Naive B cell (primary cell): ENCODE measurements at places on chromosomes 12 and 14.

DNA sequence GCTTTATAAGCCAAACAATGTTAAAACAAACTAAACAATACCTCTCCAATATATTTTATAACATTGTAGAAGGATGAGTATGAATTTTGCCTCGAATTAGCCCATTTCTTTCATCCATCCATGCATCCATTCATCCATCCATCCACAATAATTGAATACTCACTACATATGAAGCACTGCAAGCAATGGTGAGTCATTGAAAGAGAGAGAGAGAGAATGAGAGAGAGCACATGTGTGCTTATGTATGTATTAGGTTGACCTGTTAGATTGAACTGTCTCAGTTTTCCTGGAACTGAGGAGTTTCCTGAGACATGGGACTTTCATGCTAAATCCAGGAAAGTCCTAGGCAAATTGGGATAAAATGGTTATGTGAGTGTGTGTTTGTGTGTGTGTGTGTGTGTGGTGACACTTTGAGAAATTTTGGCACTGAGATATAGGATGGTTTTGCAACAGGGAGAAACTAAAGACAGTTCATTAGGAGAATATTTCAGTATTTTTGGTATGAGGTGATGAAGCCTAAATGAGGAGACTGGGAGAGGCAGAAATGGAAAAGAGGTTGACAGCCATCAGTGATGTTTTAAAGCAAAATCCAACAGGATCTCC lies 98.4 kb downstream of the C12orf75 start:
- H3K4me3 ChIP-seq, result no peak overlapping the region
- peaks cover 40% of the 10 kb centered on the region for H3K27me3 ChIP-seq
- DNase-seq, result no peak
- no peaks in the 10 kb centered on the region for H3K4me1 ChIP-seq

DNA sequence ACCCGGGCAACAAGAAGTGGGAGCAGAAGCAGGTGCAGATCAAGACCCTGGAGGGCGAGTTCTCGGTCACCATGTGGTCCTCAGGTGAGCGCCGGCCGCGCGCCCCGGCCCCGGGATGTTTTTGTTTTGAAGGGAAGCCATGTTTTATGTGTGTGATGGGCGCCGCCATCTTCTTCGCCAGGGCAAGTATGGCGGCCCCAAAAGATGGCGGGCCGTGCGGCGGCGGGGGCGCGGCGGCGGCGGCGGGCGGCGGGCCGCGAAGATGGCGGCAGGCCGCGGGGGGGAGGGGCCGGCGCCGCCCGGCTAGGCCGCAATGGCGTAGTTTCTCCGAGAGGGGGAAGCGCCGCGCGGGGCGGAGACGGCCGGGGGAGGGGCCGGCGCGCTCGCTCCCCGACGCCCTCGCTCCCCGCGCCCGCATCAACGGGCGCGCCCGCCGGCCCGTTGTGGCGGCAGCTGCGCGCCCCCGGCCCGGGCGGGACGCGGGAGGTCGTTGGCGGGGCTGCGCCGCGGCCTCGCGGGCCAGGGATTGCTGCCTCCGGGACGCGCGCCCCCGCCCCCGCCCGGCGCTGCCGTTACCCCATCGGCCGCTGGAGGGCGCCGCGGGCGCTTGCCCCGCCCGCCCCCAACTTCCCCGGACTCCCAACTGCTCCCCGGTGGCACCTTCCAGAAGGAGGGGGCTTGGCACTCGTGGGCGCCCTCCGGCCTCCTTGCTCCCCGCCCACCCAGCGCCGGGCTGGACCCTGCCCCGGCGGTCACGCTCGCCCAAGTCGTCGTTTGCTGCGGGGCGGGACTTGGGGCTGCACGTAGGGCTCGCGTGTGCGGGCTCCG lies 1.1 kb downstream of the YY1 start:
- no peaks in the 10 kb centered on the region for H3K36me3 ChIP-seq
- H3K27ac ChIP-seq, result peak overlapping the region; percentile 99
- no peaks in the 10 kb centered on the region for H3K27me3 ChIP-seq

DNA sequence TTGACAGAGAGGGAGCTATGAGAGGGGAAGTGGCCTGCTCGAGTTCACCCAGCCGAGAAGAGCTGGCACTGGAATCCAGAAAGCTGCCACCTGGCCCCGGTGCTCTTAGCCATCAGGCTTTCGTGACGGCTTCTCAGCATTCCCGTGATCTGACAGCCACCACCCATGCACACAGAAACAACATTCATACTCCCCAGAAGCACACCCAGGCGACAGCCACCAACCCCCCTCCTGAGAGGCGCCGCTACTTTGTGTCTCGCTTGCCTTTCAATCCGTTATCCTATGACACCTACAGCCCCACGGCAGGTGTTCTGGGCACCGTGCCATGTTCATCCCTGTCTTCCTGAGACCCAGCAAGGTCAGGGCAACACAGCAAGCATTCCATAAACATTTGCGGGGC lies 31.4 kb downstream of the PSMC1 start:
- peaks cover 15% of the 10 kb centered on the region for H3K36me3 ChIP-seq
- no peaks in the 10 kb centered on the region for H3K4me1 ChIP-seq
- no peaks in the 10 kb centered on the region for H3K27me3 ChIP-seq
- H3K4me3 ChIP-seq, result no peak overlapping the region
- DNase-seq, result no peak

DNA sequence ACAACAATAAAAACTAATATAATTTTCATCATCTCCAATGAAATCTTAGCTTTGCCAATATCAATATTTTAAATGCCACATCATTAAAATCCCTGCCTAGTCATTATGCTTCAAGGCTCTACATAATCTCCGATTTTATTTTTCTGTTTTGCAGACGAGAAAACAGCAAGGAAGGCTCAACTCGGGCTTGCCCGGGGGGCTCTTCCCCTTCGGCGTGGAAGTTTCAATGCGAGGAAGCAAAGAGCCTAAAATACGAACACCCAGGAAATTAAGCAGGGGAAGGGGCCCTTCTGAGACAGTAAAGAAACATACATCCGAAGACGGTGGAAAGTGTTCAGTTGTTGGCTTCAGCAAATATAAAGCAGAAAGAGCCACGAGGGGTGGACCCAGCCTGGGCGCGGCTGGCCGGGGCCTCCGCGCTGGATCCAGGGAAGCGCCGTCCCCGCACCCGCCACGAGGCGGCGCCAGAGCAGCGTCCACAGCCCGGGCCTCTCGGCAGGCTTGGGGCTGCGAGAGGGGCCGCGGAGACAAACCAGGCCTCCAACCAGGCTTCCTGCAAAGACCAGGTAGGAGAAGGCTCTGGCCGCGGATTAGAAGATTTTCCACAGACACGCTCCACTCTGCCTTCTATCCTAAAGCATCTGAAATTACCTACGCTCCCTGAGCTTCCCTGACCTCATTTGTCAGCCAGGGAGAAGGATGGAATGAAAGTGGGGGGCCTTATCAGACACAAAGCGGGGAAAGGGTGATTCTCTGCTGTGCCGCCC lies 77.2 kb downstream of the SERPINA3 start:
- no peak overlapping the region for H3K27ac ChIP-seq
- DNase-seq, result peak; percentile 14
- H3K4me3 ChIP-seq, result peak overlapping the region; percentile 16
- H3K4me1 ChIP-seq, result peaks cover 4% of the 10 kb centered on the region

- no peak for DNase-seq
- no peak overlapping the region for H3K4me3 ChIP-seq
- no peaks in the 10 kb centered on the region for H3K27me3 ChIP-seq
- no peak overlapping the region for H3K27ac ChIP-seq
These were observed 128.0 kb downstream of the RFLNA start for GRCh38 chr12:124422570-124423523.

DNA sequence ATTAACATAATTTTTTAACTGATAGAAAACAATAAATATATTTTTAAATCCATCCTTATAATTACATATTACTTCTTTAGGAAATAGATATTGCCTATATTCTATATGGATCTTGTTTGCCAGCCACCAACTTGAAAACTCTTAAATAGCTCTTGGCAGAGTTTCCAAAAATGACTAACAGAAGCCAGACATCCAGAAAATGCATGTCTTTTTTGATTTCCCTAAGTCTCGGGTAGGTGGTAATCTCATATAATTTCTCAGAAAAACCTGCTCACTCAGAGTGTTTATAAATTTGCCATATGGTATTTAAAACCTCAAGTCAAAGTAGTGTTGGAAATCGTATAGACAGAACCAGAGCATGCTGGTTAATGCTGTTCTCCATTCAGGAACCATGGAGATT lies 360.4 kb upstream of the FOXG1 start:
- H3K4me1 ChIP-seq, result no peaks in the 10 kb centered on the region
- no peak overlapping the region for H3K27ac ChIP-seq
- no peak overlapping the region for H3K4me3 ChIP-seq

GRCh38 chr12:107847830-107848229 lies 73.3 kb downstream of the ASCL4 start:
- H3K4me3 ChIP-seq, result no peak overlapping the region
- peaks cover 3% of the 10 kb centered on the region for H3K4me1 ChIP-seq
- no peak overlapping the region for H3K27ac ChIP-seq
- H3K36me3 ChIP-seq, result no peaks in the 10 kb centered on the region
- no peak for DNase-seq

DNA sequence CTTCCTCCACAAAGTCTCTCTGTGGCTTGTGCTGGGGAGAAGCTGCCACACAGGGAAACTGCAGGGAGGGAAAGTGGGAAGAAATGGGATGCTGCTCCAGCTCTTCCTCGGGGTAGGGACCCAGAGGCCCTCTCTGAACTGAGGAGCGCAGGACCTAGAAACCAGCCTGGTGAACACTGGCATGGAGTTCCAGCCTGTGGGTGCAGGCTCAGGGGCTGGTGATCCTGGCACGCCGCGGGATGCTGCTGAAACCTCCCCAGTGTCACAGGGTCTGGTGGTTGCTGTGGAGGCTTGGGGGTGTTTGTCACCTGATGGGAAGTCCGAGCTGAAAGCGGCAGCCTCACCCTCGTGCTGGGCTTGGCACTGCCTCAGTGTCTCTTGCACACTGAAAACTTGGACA lies 5.2 kb upstream of the KRT75 start:
- H3K36me3 ChIP-seq, result no peaks in the 10 kb centered on the region
- no peaks in the 10 kb centered on the region for H3K4me1 ChIP-seq
- no peak overlapping the region for H3K27ac ChIP-seq
- no peak overlapping the region for H3K4me3 ChIP-seq
- peaks cover 70% of the 10 kb centered on the region for H3K27me3 ChIP-seq

GRCh38 chr12:51009056-51009440 lies 17.1 kb downstream of the SLC11A2 start:
- H3K27ac ChIP-seq, result peak overlapping the region; percentile 16
- H3K4me3 ChIP-seq, result peak overlapping the region; percentile 87
- DNase-seq, result peak; percentile 37

DNA sequence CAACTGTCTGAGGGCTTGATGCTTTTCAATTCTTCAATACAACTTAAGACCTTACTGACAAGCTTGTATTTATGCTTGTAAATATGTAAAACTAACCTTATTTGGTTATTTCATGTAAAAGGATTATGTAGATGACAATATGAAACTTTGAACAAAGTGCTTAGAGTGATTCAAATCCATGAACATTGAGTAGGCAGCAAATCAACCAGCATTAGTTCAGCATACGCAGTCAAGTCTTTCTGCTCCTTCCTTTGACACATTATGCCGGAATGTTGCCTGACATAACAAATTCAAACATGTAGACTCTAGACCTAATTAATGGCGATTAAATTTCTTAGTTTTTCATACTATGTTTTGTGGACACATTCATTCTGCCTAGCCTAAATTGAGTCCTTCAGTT lies 105.2 kb downstream of the FGD4 start:
- DNase-seq, result no peak
- peaks cover 6% of the 10 kb centered on the region for H3K36me3 ChIP-seq
- no peaks in the 10 kb centered on the region for H3K4me1 ChIP-seq
- H3K27me3 ChIP-seq, result no peaks in the 10 kb centered on the region

GRCh38 chr12:72207079-72207478 lies 65.1 kb upstream of the TRHDE start:
- no peak overlapping the region for H3K27ac ChIP-seq
- no peaks in the 10 kb centered on the region for H3K4me1 ChIP-seq
- DNase-seq, result no peak

- no peaks in the 10 kb centered on the region for H3K36me3 ChIP-seq
- peaks cover 7% of the 10 kb centered on the region for H3K4me1 ChIP-seq
- H3K4me3 ChIP-seq, result no peak overlapping the region
- no peaks in the 10 kb centered on the region for H3K27me3 ChIP-seq
- no peak overlapping the region for H3K27ac ChIP-seq
These were observed 6.9 kb upstream of the ADCY6 start for GRCh38 chr12:48795550-48796455.

DNA sequence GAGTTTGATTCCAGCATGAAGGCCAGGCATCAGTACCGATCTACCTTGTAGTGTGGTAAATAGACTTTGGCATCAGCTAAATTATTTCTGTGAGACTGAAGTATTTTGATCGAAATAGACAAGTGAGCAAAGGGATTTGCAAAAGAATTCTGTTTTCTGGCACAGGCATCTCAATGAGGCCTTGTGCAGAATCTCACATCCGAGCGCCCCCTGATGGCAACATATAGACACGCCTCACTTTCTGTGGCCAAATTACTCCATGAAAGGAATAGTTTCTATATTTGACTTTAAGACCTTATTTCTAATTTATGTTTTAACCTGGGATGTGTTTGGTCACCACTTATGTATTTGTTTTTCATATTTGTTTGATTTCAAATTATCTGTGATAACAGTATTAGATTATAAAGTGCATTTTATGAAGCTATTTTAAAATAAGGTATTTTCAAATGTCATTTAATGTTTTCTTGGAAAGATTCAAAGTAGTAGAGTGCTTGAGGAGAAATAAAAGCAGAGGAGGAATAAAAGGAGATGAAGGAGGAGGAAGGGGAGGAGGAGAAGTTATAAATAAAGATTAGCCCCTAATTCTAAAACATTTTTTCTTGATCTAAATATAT lies 731.9 kb downstream of the NRXN3 start:
- H3K4me3 ChIP-seq, result no peak overlapping the region
- H3K4me1 ChIP-seq, result no peaks in the 10 kb centered on the region
- H3K36me3 ChIP-seq, result no peaks in the 10 kb centered on the region
- no peak overlapping the region for H3K27ac ChIP-seq
- peaks cover 12% of the 10 kb centered on the region for H3K27me3 ChIP-seq

- no peaks in the 10 kb centered on the region for H3K36me3 ChIP-seq
- no peak for DNase-seq
- H3K4me3 ChIP-seq, result no peak overlapping the region
- peaks cover 24% of the 10 kb centered on the region for H3K4me1 ChIP-seq
- peak overlapping the region; percentile 57 for H3K27ac ChIP-seq
- no peaks in the 10 kb centered on the region for H3K27me3 ChIP-seq
These were observed 86.8 kb upstream of the HIF1A start for GRCh38 chr14:61608245-61609165.

DNA sequence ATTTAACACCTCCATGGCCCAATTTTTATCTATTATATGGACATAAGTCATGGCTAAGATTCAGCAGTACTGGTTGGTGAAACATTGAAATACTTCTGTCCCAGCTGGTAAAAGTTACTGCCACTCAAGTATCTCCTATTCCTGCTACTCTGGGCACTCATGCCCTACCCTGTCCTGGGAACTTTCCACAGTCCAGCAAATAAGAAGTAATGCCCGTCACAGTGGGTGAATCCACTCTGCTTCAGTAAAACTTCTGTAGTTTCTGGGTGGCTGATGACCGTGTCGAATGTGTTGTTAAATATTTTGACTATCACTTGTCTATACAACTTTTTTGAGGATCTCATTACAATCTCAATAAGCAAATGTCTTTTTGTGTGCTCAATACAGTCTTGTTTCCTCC lies 209.3 kb upstream of the IGF1 start:
- H3K4me3 ChIP-seq, result no peak overlapping the region
- H3K36me3 ChIP-seq, result no peaks in the 10 kb centered on the region
- no peaks in the 10 kb centered on the region for H3K4me1 ChIP-seq
- no peak for DNase-seq
